ENCODE measurements at places on chromosomes 2 and 18.

GRCh38 chr18:28185121-28185520 is 8.2 kb upstream of the CDH2 start:
- no peak for DNase-seq

DNA sequence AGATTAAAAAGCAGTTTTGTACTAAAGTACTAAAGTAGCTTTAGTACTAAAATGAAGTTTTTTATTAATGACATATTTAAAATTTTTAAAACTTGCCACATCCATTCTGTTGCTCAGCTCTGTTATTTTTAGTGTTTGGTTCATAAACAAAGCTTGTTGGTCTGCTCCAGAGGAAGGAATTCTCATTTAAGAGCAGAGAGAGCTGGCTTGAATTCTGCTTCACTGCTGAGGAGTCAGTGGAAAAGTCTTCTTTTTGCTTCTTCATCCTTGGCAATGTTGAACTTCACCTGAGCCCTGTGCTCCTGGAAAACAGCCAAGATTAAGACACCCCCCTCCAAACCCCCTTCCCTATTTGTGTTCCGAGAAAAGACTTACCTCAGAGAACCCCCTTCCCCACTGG is 40.6 kb downstream of the TMEM87B start:
- no peak for DNase-seq

DNA sequence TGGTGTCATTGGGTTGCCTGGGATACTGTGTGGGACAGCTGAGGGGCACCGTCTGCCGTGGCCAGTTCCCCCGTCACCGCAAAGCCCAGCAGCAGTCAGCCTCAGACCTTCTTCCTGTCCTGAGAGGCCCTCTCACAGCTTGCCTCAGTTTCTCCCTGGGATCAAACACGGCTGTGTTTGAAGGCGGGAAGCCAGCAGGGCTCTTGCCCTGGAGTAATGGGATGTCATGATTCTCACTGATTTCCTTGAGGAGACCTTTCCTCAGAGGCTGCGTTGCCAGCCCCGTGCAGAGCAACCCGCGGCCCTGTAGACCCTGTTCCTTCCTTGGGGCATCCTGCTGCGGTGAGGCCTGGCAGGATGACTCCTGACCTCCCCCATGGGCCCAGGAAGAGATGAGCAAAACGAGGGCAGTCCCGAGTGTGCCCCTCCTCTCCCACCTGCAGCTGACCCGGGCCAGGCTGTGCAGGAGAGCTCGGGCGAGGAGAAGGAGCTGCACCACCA is 13.9 kb upstream of the NFATC1 start:
- no peak for DNase-seq

DNA sequence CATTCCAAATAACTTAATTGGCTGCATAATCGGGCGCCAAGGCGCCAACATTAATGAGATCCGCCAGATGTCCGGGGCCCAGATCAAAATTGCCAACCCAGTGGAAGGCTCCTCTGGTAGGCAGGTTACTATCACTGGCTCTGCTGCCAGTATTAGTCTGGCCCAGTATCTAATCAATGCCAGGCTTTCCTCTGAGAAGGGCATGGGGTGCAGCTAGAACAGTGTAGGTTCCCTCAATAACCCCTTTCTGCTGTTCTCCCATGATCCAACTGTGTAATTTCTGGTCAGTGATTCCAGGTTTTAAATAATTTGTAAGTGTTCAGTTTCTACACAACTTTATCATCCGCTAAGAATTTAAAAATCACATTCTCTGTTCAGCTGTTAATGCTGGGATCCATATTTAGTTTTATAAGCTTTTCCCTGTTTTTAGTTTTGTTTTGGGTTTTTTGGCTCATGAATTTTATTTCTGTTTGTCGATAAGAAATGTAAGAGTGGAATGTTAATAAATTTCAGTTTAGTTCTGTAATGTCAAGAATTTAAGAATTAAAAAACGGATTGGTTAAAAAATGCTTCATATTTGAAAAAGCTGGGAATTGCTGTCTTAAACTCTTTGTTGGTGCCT is 1.4 kb downstream of the PCBP1 start:
- DNase-seq, result no peak

GRCh38 chr2:8413589-8414135 is 268.2 kb upstream of the ID2 start:
- DNase-seq, result no peak

- no peak for DNase-seq
Measured at GRCh38 chr2:216474925-216475670, 23.5 kb upstream of the RPL37A start.

DNA sequence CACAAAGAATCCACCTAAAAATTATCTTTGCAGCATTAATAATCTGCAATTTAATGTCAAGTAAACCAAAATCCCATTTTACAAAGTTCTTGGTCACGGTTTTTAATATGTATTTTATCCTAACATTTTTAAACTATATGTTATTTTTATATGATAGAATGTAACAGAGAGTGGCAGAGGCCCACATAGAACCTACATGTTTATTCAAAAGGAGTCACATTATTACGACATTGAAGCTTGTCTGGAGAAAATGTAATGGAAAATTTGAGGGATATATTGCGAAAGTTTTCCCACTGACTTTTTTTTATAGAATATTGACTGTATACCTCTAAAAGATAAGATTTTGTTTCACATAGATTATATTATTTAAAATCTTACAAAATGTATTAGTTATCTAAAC is 89.7 kb upstream of the COL3A1 start:
- no peak for DNase-seq

GRCh38 chr2:97979904-97980303 is 15.8 kb downstream of the TMEM131 start:
- no peak for DNase-seq

DNA sequence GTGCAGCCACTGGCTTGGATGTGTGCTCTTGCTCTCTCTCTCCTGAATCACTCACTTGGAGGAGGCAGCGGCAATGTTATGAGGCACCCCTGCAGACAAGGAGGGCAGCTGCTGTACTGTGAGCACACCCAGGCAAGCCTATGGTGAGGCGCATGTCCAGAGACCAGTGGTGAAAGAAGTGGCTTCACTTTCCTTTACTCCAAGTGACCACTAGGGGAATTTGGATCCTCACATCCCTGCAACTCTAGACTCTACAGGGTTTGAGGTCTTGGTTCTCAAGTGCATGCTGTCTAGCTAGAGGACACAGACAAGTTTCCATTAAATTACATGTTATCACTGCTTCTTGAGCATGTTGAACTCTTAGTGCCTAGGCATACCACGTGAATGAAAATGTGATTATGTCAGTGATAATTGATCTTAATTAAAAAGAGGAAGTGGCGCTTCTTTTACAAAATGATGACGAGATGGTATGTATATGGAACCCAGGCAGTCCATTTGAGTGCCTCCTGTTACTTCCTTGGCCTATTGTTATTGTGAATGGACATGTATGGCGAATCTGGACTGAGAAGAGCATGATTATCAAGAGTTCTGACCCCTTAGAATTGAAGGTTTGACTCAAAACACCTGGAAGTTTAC is 181.0 kb upstream of the CDH2 start:
- no peak for DNase-seq

GRCh38 chr18:47209171-47209570 is 33.0 kb upstream of the IER3IP1 start:
- DNase-seq, result no peak

- DNase-seq, result no peak
Measured at GRCh38 chr2:95344656-95345055, 47.5 kb downstream of the KCNIP3 start.

DNA sequence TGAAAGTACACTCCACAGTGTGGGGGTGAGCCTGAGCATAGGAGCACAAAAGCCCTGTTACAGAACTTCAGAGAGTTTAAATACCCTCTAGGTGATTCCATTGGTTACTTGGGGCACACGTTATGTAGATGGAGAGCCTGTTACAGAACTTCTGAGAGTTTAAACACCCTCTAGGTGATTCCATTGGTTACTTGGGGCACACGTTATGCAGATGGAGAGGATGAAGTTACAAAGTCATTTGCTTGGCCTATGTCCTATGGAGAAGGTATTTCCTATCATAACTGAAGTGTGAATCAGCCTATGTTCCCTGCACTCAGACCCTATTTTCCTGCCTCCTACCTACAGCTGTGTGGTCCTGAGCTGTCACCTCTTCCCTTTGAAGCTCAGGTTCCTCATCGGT is 3.8 kb upstream of the CAPN10 start:
- DNase-seq, result no peak

GRCh38 chr18:44911260-44911659 is 230.6 kb downstream of the SETBP1 start:
- no peak for DNase-seq

- peak; percentile 59 for DNase-seq
Measured at GRCh38 chr2:219460424-219460926, 25.8 kb downstream of the SPEG start.

- DNase-seq, result no peak
Measured at GRCh38 chr2:159195697-159196096, 90.8 kb downstream of the WDSUB1 start.

- no peak for DNase-seq
Measured at GRCh38 chr2:121489284-121489683, 41.4 kb upstream of the RNU4ATAC start.

- DNase-seq, result no peak
Measured at GRCh38 chr2:15665067-15665942, 73.6 kb downstream of the DDX1 start.

DNA sequence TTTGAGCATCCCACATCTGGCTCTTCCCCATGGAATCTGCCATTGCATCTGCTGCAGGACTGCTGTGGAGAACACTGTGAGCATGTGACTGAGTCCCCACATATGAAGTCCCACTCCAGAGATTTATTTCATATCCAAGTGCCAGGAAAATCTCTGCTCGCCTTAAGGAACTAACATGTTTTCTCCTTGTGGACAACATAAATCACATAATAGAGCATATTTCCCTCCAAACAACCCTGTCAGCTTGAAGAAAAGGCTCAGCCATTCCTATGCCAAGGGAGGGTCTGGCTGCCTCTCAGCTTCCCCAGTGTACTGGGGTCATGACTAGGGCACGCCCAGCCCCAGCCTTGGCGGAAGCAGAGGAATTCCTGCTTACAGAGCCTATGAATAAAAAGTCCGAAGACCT is 193.7 kb downstream of the DNER start:
- no peak for DNase-seq

- no peak for DNase-seq
Measured at GRCh38 chr2:85511008-85511811, 27.8 kb upstream of the MAT2A start.

DNA sequence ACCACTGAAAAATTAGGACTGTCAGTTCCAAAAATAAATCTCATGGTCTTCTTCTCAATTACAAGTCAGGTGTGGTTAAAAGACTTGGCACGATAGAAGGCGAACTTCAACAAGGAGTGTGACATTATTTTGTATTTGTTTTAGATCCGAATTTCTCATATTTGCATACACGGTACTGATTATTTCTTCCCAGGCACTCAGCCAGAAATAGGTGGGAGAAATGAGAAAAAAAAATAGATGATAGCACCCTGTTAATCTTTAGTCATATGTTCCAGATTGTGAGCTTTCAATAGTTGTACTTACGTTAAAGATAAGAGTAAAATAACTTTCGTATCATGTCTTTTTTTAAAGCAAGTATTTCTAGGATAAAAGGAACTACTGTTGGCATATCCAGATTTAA is 106.1 kb downstream of the DTNA start:
- no peak for DNase-seq

- no peak for DNase-seq
Measured at GRCh38 chr2:105598829-105599698, 145.6 kb upstream of the NCK2 start.

DNA sequence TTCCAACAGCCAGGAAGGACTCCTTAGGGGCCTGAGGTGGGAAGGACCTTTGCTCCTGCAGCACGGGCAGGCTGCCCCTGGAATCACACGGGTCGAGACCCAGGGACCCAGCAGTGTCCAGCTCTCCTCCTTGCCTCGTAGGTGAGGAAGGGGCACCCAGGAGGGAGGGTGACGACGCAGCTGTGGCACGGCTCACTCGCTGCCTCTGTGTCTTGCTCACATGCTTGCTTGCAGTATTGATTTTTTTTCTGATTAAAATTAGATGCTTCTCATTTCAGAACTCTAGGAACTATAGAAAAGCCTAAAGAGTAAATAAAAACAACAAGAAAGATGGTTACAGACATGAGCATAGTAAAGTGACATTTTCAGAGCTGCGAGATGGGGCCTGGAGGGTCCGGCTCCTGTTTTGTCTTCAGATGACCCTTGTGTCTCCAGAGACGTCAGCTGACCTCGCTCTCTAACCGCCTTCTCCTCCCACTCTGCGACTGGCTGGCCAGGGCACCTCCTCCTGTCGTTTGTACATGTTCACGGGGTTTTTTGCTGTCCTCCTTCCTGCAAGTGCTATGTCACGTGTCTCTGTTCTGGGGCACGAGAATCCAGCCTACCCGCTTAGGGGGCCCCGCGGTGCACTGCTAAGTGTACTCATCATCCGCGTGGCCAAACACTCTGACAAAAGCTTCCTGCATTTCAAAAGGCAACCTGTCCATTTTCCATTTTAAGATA is 65.7 kb upstream of the ZNF236 start:
- DNase-seq, result no peak

GRCh38 chr2:218782528-218782844 is 539 bp downstream of the CYP27A1 start:
- no peak for DNase-seq

- no peak for DNase-seq
Measured at GRCh38 chr2:170332676-170333402, 154.9 kb downstream of the MYO3B start.

GRCh38 chr2:65660340-65660739 is 227.9 kb upstream of the SPRED2 start:
- DNase-seq, result no peak

DNA sequence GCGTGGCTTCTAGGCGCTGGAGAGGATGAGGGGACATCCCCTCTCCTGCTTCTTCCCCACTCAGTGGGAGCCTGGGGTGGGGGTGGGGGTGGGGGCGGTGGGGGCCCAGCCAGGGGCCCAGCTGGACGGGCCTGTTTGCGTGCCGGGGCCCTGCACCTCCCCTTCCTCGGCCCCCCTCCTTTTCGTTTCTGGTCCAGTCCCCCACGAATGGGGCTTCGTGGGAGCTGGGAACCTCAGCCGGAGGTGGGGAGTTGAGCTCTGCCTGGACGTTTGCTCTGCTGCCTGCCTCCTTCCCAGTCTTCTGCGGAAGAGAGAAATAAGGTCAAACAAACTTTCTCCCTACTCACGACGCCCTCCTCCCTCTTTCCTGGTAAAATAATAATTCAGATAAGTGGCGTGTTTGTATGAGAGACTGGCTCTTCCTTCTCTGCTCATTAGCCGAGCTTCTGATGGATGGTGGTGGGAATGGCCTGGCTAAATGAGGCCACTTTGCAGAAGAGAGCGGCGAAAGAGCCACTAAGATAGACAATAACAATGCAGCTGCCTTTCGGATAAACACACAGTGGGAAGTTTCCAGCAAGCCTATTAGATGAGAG is 782 bp downstream of the MTA3 start:
- DNase-seq, result no peak

DNA sequence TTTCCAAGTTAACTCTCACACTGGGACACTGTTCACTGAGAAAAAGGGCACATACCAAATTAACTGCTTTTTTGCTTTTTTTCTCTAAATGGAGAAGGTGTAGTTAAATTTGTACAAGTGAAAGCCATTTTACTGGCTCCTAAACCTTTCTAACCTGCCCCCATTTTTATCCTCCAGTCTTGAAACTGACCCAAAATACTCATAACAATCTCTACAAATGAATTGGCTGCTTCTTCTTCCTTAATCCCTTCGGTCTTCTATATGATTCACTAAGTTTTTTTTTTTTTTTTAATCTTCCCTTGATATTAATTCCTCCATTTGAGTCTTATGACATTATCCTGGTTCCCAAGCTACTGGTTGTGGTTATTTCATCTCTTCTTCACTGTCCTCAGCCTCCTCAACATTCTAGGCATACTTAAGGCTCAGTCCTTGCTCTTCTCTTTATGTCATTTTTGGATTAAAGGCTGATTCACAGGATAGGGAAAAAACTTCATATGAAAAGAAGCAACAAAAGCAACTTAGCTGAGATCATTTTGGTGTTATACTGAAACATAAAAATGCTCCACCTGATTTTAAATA is 19.8 kb downstream of the ORC2 start:
- no peak for DNase-seq

Data from neuronal stem cell (in vitro differentiated cells).